GM18507 (cell line): ENCODE measurements at places on chromosomes 1 and 21.

DNA sequence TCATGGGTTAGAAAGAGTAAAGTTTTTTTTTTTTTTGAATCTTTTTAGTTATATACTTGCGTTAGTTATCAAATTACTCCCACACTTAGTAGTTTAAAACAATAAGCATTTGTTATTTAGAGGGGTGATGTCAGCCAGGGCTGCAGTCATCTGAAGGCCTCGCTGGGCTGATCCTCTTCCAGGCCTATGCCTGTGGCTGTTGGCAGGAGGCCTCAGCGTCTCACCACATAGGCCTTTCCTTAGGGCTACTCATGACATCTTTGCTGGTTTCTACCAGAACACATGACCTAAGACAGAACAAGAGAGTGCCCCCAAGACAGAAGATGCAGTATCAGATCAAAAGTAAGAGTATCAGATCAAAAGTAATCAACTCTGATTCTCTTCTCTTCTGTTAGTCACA is 167.4 kb downstream of the HHAT start:
- no peak for DNase-seq

- no peak for DNase-seq
These were observed 15.2 kb upstream of the LGALS8 start for GRCh38 chr1:236508593-236509027.

GRCh38 chr1:171206978-171207355 is 21.9 kb downstream of the FMO2 start:
- DNase-seq, result no peak

DNA sequence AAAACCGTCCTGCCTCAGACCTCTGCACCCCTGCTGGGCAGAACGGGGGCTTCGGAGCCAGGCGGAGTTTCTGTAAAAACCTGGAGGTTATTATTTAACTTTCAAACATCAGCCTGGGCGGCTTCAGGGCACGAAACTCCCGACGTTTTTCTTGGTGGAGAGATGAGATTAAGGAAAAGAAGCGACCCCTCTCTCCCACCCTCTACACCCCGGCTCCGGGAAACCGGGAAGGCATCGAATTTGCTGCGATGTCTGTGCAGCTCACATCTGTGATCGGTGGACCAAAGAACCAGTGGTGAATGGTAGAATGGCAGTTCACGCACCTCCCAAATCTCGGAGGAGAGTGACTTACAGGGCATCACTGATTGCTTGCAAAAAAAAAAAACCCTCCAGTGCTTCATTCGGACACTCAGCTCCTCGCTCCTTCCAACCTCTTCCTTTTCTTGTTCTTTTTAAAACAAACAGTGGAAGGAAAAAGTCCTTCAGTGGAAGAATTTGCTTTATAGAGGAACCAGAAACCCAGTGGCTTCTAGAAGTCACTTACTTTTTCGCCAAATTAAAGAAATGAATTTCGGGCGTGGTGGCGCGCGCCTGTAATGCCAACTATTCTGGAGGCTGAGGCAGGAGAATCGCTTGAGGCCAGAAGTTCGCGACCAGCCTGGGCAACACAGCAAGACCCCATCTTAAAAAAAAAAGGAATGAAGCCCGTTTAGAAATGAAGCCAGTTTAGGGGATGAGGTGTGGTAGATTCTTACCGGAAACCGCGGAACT is 884 bp downstream of the PHACTR4 start:
- DNase-seq, result peak; percentile 12

- peak; percentile 15 for DNase-seq
These were observed 212.2 kb downstream of the LYPLAL1 start for GRCh38 chr1:219385787-219386427.

- DNase-seq, result no peak
These were observed 64.0 kb downstream of the CTH start for GRCh38 chr1:70475023-70475422.

- DNase-seq, result no peak
These were observed 748 bp upstream of the FAM78B start for GRCh38 chr1:166167572-166167925.

- no peak for DNase-seq
These were observed 177.6 kb upstream of the HMCN1 start for GRCh38 chr1:185556561-185556960.

- no peak for DNase-seq
These were observed 164.0 kb upstream of the UBE2U start for GRCh38 chr1:64039390-64039926.

DNA sequence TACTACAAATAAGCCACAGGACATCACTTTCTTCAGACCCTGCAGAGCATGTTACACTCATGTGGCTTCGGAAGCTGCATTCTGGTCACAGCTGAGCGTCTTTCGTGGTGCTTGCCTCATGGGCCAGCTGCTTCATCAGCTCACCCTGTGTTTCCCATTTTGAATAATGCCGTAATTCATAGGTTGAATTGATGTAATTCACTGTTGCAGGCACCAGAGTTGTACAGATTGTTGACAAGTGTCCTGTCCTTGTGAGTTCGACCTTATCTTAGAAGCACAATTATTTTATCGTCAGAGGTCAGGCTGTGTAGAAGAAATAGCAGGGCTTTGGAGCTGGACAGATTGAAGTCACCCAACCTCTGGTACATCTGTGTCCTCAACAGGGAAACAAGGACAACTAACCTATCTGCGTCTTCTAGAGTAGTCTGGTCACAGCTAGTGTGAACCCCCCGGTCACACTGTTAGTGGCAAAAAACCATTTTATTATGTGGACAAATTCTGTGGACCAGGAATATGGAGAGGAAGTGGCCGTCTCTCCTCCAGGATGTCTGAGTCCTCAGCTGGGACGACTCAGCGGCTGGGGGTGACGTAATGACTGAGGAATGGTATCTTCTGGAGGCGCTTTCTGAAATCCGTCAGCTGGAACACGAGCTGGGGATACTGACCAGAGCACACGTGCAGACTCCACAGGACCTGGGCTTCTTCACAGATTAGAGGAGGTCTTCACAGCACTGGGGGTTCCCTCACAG is 17.8 kb downstream of the PKNOX1 start:
- DNase-seq, result no peak

GRCh38 chr21:25895565-25896205 is 160.9 kb downstream of the GABPA start:
- no peak for DNase-seq

DNA sequence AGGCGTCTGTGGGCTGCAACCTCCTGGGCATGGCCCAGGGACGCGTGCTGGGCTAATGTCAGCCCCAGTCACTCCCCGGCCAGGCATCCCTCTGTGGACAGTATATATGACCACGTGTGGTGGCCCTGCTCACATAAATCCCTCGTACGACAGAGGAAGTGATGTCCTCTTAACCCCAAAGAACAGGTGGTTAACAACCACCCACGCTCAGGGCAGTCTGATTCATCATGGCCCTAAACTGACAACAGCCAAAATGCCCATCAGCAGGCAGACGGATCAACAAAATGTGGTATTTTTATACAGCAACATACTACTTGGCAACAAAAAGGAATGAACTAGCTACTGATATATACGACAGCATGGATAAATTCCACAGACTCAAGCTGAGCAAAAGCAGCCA is 51.0 kb downstream of the ECE1 start:
- DNase-seq, result no peak

GRCh38 chr1:18344755-18345154 is 136.0 kb upstream of the KLHDC7A start:
- DNase-seq, result no peak

GRCh38 chr1:214420341-214420740 is 131.1 kb downstream of the PTPN14 start:
- no peak for DNase-seq

DNA sequence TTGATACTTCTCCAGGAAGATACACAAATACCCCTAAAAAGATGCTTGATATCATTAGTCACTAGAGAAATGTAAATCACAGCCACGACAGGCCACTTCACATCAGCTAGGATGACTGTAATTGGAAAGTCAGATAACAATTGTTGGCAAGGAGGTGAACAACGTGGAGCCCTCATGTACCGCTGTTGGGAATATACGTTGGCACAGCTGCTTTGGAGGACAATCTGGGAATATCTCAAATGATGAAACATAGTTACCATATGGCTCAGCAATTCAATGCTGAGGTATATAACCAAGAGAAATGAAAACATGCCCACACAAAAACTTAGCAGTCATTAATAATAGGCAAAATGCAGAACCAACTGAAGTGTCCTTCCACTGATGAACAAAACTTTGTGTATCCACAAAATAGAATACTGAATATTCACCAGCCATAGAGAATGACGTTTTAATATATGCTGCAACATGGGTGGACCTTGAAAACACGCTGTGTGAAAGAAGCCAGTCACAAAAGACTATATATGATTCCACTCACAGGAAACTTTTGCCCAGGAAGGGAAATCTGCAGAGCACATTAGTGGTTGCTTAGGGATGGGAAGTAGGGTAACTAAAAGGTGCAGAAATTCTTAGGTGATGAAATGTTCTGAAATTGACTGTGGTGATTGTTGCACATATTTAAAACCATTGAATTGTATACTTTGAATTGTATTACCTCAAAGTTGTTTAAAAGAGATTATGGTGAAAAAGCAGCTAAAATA is 95.4 kb downstream of the AHCTF1 start:
- no peak for DNase-seq

DNA sequence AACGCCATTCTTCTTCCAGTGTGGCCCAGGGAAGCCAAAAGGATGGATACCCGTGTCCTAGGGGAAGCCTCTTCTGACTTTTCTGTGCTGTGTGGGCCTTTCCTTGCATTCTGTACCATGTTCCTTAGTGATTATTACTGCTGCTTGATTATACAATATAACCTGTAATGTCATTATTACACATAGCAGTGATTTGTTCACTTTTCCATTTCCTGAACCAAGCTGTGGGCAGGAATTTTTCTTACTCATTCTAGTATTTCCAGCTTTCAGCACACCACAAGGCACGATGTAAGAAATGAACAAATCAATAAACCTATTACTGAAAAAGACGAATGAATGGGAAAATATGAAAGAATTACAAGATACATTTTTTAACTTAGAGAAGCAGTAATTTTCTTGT is 8.4 kb upstream of the USP33 start:
- no peak for DNase-seq

GRCh38 chr1:155160128-155160527 is 13.0 kb downstream of the KRTCAP2 start:
- no peak for DNase-seq

DNA sequence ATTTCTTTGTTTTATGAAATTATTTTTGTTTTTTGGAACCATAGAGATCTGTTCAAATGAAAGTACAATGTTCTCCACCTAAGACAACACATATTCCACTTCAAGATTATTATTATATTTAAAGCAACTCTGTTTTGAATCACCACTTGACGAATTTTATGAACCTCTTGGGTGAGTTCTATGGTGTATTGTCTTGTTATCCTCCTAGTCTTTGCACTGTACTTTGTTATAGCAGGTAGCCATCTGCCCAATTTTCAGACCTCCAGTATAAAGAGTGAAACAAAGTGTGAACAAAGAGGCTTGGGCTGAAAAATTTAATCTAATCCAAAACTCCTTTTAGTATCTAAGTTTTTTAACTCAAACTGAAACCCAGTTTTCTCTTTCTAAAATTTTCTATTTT is 71.0 kb downstream of the LRRC7 start:
- no peak for DNase-seq

GRCh38 chr21:46213620-46214286 is 14.8 kb downstream of the LSS start:
- DNase-seq, result no peak

DNA sequence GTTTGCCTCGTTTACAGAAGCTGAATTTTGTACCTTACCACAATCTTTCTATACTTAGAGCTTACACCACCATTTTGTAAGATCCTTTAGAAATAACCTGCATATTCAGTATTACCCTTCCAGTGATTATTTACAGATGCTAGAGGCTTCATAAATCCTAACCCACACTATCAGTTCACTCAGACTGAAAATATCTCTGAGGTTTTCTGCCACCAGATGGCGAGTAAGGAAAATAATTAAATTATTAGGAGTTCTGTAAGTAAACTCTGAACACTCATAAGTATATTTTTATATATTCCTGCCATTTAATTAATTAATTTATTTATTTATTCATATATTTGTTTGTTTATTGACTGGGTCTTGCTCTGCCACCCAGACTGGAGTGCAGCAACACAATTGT is 1635.2 kb downstream of the PLA2G4A start:
- DNase-seq, result no peak

DNA sequence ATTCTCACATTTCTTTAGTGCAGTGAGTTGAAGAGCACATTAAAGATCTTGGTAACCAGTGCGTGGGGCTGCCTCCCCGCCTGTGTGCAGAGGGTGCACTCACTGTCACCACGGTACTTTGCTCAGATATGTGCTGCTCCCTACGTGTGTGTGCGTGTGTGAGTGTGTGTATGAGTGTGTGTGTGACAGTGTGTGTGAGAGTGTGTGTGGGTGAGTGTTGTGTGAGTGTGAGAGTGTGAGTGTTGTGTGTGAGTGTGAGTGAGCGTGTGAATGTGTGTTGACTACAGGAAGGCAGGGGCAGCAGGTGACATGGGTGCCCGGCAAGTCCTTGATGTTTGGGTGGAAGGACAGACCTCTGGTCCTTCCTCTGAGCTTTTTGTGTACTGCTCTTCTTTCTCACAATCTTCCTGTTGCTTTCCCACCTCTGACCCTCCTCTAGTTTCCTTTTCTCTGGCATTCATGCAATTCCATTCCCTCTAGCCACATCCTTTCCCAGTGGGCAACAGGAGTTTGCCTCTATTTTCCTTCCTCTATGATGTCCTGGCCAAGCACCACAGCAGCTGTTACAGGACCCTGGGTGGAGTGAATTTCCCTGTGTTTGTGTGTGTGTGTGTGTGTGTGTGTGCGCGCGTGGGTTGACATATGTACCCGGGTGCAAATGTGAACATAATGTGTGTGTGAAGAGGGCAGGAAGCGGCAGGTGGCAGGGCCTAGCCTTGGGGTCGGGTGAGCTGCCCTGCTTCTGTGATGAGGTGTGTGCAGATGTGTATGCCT is 19.8 kb downstream of the LHX4 start:
- no peak for DNase-seq

DNA sequence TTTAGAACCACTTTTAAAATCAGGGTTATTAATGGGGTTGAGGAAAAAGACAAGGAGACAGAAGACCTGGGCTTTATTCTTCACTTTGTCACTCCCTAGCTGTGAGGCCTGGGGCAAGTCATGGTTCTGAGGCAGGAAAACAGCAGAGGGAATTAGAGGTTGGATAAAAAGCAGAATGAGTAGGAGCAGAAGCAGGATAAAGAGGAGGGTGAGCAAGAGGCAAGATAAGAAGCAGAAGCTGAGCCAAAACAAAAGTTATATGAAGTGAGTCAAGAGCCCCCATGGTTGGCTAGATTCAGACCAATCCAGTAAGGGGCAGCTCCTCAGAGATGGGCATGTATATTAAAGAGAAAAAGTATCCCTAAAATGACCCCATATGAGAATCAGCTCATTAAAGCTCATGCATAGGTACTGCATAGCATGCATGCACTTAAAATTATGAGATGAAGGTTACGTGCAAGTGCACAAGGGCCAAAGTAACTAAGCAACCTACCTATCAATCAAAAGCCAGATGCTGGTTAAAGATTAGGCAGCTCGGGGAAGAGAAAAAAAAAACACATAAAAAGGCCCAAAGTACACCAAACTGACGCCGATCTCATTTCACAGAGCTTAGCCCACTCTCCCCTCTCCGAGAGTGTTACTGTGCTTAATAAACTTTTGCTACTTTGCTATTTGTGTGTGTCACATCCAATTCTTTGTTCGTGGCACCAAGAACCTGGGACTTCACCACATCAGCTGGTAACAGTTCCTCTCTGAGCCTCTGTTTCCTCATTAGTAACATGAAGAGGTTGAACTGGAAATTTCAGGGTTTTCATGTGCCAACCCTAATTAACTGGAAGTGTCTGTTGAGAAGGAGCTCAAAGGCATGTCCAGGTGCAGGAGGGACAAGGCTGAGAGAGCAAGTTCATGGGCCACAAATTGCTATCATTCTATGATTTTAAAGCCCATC is 2.2 kb downstream of the AVPR1B start:
- no peak for DNase-seq
